Kasumi-1 (cell line): ENCODE measurements at places on chromosomes 7 and 10.

DNA sequence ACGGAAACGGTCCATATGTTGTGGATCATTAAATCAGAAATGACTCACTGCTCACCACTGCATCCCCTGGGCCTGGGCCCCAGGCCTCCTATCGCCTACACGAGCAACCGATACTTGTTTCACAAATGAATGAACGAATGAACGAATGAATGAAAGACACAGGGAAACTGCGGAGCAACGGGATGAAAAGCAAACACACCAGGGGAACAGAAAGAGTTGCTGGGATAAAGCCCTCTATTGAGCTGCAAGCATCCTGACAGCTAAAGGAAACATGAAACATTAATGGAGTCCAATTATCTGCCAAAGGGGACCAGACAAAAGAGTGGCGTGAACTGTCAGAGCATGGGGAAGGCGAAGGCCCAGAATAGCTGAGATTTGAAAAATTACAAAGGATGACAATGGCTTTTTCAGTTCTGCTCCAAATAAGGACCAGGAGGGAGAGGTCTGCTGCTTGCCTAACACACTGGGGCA, 92.1 kb downstream of the GRB10 start:
- DNase-seq: no peak

DNA sequence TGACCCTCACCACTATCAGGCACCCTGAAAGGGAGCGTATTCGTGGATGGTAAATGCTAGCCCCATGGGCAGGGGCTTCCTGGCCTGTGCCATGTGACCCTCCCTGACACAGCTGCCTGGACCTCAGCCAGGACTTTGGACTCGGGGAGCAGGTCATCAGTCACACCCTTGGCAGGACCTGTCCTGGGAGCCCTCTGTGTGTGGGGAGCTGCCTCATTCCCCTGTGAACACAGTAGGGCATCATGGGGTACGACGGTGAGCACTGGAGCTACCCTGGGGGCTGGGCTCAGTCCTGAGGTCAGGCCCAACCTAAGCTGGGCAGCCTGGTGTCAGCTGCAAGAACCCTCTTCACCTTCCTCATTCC, 129.3 kb upstream of the FAM20C start:
- no peak for DNase-seq

- DNase-seq: peak; percentile 40
Observed at GRCh38 chr7:16171928-16172327, 249.4 kb downstream of the CRPPA start.

GRCh38 chr10:58963723-58964124, 212.7 kb upstream of the PHYHIPL start:
- no peak for DNase-seq

- no peak for DNase-seq
Observed at GRCh38 chr10:110013630-110014293, 6.0 kb downstream of the ADD3 start.

DNA sequence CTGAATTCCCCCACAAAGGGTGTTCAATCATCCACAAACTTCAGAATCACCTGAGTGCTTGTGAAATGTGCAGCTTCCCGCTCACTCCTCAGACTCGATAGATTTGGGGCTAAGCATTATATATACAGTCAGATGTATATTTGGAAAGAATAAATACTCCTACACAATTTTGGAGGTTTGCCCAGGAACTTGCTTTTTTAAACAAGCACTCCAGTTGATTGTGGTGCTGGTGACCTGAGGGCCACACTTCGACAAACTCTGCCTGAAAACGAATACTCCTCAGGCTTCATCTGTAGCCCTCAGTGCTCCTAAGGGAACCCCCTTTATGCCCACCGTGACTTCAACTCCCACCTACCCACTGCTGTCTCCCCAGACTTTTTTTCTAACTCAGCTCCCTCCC, 211.6 kb downstream of the INHBA start:
- DNase-seq: no peak

DNA sequence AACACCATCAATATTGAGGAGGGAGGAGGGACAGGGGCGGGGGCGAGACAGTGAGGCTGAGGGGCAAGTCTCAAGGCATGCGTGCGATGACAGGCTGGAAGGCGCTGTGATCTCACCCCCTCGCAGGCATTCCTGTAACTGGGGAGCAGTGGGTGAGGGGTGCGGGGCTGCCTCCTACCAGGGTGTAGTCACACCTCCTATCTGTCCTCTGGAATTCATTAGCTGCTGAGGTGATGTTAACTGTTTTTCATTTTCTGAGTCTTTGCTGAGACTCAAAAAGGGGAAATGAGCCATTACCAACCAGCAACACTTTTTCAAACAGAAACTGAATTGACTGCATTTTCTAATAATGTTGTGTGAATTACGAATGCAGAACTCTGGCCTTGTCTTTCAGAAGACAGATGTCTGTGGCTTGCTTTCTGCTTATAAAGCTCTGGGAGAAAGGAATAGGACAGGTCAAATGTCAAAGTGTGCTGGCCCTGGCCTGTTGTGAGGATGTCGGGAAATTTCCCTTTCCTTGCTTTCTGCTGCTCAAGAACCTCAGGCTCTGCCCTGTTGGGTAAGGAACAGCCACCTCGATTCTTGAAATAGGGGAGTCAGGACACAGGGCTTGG, 23.7 kb upstream of the CDH23 start:
- DNase-seq: no peak

DNA sequence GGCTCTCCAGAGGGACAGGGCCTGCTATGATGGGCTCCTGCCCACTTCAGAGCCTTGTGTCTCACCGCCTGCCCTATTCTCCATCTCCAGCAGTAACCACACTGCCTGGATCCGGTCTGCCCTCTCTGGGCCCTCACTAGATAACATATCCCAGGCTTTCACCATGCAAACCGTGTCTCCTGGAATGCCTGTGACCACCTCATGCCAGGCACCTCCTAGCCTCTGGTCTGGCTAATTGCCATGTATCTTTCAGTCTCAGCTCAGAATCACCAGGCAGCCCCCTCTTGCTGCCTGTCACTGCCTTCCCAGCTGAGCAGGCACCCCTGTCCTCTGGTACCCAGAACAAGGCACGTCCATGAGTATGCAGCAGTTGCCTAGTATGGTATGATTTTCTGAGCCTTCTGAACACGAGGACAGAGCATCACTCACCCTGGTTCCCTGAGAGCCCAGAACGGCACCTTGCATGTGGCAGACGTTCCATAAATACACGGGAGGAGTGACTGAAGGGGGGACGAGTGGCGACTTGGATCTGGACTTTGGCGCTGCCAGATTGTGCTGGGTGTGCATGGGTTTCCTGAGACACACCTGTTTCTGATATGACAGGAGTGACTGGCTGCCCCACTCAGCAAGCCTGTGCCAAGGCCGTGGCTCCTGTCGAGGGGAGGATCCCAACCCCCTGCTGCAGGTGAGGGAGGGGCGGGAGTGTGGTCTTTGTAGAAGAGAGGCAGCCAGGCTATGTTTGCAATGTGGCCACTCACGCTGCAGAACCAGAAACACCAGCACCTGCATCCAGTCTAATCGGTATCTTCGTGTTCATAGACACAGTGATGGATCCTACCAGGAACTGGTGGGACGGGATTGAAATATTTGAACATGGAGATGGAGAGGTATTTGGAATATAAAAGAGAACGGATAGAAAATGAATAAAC, 95.2 kb downstream of the VOPP1 start:
- DNase-seq: no peak

DNA sequence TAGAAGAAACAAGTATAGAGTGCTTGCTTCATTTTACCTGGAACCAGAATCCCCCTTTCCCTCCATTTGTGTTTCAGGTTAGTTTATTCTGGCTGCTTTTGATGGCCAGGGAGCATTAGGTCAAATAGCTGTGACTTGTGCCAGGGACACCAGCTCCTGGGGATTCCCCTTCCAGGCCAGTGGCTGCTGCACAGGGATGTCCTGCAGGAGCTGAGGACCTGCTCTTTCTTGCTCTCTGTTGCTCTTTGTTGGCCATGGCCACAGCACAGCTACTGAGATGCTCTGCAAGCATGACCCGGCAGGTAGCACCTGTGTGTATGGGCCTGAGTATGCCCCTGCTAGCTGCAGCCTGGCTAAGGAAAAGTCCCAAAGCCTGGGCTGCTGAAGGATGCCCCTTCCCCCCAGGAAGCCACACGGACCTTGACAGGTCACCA, 208.9 kb downstream of the EBF3 start:
- no peak for DNase-seq

- DNase-seq: no peak
Observed at GRCh38 chr10:7025296-7025695, 385.5 kb downstream of the SFMBT2 start.

GRCh38 chr10:7407368-7408290, 3.2 kb downstream of the SFMBT2 start:
- peak; percentile 48 for DNase-seq

- DNase-seq: no peak
Observed at GRCh38 chr10:71701496-71702132, 18.0 kb downstream of the C10orf105 start.

DNA sequence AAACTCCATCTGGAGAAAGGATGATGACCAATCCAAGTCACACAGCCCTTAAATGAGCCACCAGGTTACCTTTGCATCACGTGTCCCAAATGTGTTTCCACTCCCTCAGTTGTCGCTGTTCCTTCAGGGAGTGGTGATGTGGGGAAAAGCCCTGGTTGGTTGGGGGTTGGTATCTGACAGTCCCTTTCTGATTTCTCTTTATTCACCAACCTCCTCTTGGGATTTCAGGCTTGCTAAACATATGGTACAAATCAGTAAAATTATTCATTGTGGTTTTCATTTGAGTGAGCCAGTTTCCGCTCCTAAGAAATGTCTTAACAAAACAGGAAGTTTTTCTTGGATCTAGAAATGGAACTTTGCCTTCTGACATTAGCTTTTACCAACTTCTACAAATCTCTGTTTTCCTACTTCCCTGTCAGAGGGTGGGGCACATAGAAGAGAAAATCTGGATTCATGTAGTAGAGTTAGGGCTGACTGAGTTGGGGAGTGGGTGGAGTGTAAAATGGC, 40.0 kb upstream of the KMT2E start:
- DNase-seq: no peak

DNA sequence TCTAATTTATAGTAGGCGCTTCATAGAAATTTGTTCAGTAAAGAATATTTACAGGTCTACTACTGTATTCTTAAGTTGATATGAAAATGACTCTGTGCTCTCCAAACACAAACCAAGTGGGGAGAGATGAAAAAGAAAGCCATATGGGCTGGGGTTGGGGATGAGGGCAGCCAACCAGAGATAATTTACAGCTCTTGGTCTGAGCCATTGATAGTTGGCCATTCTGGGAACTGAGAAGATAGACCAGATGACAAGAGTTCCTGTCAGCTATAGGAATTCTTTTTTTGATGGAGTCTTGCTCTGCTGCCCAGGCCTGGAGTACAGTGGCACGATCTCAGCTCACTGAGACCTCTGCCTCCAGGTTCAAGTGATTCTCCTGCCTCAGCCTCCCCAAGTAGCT, 57.4 kb downstream of the LAMB4 start:
- DNase-seq: no peak

DNA sequence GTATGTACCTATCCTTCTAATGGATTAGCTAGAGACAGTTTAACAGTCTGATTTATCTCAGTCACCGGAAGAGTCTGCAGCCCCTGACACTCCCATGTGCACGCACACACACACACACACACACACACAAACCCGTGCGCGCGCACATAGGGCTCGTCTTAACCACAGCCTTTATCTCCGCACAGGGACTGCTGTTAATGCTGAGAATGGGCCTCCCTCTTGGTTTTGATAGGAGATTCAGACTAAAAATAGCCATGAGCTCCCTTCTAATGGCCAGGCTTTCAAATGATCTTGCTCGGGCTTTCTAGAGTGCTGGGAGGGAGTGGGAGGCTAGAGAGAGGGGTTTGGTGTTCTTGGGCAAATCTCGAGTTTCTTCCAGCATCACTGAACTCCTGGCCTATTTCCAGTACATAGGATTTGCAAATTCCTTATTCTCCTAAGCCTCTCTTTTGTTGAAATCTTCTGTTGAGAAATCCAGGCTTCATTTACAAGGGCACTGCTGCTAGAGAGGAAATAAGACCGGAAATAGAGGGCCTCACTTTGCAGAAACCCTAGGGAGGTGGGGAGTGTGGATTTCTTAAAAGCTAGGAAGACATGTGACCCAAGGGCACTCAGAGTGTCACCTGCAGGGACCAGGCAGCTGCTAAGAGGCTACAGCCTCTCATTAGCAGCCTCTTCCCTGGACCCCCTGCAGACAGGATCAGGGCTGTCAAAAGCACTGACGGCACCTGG, 2.4 kb downstream of the TMEM72 start:
- peak; percentile 98 for DNase-seq

GRCh38 chr10:30185916-30186315, 126.5 kb upstream of the JCAD start:
- DNase-seq: no peak

GRCh38 chr10:60349426-60349825, 40.2 kb downstream of the ANK3 start:
- no peak for DNase-seq

DNA sequence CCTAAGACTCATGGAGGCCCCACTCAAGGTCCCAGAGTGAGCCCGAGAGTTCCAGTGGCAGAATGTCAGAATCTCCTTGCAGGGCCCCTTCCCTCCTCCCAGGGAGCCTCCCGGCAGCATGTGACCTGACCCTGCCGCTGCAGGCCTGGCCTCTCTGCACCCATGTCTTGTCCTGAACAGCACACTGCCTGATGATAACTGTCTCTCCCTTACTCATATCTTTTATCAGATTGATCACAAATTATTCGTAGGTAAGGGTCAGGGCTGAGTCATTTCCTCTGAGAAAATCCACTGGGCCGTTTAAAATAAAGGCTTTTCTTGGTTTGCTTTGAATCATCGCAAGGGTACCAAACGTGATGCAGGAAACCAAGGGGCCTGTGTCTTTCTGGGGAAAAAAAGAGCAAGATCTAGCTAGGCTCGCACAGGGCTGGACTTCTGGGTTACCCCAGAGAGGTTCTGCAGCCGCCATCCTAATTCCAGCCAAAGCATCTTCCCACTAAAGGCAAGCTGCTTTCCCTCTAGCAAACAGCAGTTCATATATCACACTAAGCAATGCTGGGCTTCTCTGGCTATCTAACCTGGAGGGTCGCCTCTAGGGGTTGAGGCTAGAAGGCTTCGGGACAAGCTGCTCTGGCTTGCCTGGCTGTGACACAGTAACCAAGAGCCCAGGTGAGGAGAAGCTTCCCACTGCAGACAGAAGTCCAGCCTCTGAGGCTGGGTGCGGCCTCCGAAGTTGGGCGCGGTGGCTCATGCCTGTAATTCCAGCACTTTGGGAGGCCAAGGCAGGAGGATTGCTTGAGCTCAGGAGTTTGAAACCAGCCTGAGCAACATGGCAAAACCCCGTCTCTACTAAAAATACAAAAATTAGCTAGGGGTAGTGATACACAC, 104.9 kb downstream of the SPDYE5 start:
- DNase-seq: no peak

GRCh38 chr7:23272275-23272674, 25.7 kb downstream of the GPNMB start:
- no peak for DNase-seq

GRCh38 chr7:22295402-22296264, 61.3 kb downstream of the RAPGEF5 start:
- no peak for DNase-seq
